ENCODE measurements at places on chromosomes 4 and X. TPM values are rescaled to one million over a fixed set of nuclear protein-coding genes. Genes with fewer than 3 reads are reported as not detected.

- no peaks in the 10 kb centered on the region for H3K36me3 ChIP-seq
- DNase-seq = peak; percentile 58
- peaks cover 11% of the 10 kb centered on the region for H3K4me1 ChIP-seq
- no peak overlapping the region for H3K4me3 ChIP-seq
- peak overlapping the region; percentile 37 for H3K27ac ChIP-seq
- H3K27me3 ChIP-seq = peaks cover 3% of the 10 kb centered on the region
Observed at GRCh38 chrX:136200466-136200865, 50.7 kb downstream of the MAP7D3 start.

DNA sequence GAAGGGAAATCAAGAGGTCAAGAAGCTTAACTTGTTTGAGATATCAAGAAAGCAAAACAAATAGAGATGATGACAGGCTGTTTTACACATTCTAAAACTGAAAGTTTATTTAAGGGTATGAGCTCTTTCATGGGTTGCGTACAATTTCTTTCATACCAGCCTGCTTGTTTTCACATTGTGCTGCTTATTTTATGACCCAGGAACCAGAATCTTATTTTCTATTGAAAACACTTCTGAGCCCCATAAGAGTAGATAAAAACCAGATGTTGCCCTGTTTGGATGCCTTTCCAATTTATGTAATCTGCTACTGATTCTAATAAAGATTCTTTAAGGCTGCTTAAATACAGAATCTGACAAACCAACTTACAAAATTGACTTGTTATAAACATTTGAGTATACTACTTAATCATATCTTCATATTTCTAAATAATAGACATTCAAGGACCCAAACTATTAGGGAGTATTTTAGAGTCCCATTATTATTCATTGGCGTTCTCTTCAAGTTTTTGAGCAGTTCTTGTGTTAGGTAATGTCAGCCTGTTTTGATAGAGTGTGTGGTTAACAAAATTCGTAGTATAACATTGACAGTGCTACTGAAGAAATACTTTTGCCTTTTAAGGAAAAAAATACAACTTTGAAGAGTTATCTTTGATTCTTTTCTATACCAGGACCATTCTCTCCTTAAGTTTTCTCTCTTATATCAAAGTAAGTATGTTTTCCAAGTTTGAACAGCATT, 74.4 kb downstream of the PDLIM5 start:
- H3K36me3 ChIP-seq = peaks cover 3% of the 10 kb centered on the region
- peak overlapping the region; percentile 49 for H3K27ac ChIP-seq
- peaks cover 14% of the 10 kb centered on the region for H3K4me1 ChIP-seq
- H3K4me3 ChIP-seq = no peak overlapping the region

DNA sequence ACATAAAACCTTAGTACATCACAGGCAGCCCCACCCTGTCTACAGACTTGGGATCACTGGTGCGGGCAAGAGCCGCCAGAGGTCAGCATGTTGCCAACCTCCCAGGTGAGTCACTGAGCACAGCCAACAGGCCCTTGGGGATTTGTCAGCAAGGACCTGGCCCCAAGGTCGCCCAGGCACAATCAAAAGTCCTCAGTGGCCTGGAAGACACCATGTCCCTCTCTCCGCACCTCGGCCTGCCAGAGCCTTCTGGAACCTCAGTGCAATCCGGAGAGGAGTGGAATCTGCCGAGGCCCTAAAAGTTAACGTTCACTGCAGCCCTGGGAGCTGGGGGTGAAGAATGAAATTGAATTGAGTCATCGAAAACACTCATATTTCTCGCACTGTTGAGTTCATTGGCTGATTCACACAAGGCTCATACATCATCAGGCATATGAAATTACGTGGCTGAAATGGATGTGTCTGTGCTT, 74.3 kb downstream of the WFS1 start:
- peaks cover 15% of the 10 kb centered on the region for H3K27me3 ChIP-seq
- H3K4me3 ChIP-seq = no peak overlapping the region
- no peaks in the 10 kb centered on the region for H3K36me3 ChIP-seq
- peaks cover 2% of the 10 kb centered on the region for H3K4me1 ChIP-seq
- peak; percentile 80 for DNase-seq

CEP44 gene
- 15.8 TPM for total RNA-seq

- peaks cover 1% of the 10 kb centered on the region for H3K4me1 ChIP-seq
- H3K36me3 ChIP-seq = no peaks in the 10 kb centered on the region
- H3K4me3 ChIP-seq = no peak overlapping the region
- no peak overlapping the region for H3K27ac ChIP-seq
- H3K27me3 ChIP-seq = no peaks in the 10 kb centered on the region
- peak; percentile 11 for DNase-seq
Observed at GRCh38 chrX:2595258-2595657, 94.5 kb upstream of the DHRSX start.

- H3K27me3 ChIP-seq = no peaks in the 10 kb centered on the region
- H3K4me1 ChIP-seq = peaks cover 7% of the 10 kb centered on the region
- H3K36me3 ChIP-seq = no peaks in the 10 kb centered on the region
- H3K4me3 ChIP-seq = no peak overlapping the region
Observed at GRCh38 chr4:100362366-100362765, 155.5 kb downstream of the EMCN start.

SATL1 gene
- total RNA-seq = not detected

DNA sequence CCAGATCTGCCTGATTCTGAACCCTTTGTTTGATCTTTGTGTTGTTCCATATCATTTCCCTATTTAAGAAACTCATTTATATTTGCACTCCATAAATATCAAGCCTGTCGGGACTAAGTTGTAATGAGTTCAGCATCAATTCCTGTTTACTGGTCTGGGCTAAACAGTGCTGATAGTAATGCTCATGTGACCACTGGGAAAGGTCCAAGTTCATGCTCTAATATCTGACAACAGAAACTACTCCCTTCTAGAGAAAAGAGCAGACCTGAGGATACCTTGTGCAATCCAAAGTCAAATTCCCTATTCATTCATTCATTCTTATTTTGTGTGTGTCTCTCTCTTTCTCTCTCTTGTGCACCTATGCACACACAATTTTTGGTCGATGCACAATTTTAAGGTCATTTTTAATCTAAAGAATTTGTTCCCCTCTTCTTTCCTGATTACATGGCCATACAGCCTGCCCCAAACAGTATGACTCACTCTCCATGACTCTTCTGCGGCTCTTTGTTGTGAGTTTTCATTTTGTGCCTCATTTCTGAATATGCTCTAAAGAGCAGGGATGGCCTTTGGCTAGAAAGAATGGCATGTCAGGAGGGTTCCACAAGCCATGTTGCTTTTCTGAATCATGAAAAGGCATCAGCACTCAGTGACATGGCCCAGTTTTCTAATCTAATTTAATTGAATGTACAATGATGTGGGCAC, 664.3 kb downstream of the RPA4 start:
- H3K27ac ChIP-seq = no peak overlapping the region
- no peak overlapping the region for H3K4me3 ChIP-seq
- no peaks in the 10 kb centered on the region for H3K27me3 ChIP-seq
- peak; percentile 39 for DNase-seq
- no peaks in the 10 kb centered on the region for H3K4me1 ChIP-seq

GUCY1B1 gene
- total RNA-seq = 2.9 TPM

Data from IMR-90 (cell line).